Activated CD8-positive, alpha-beta memory T cell treated with anti-CD3 and anti-CD28 coated beads for 1 hour (primary cell): ENCODE measurements at places on chromosomes 3 and 15.

DNA sequence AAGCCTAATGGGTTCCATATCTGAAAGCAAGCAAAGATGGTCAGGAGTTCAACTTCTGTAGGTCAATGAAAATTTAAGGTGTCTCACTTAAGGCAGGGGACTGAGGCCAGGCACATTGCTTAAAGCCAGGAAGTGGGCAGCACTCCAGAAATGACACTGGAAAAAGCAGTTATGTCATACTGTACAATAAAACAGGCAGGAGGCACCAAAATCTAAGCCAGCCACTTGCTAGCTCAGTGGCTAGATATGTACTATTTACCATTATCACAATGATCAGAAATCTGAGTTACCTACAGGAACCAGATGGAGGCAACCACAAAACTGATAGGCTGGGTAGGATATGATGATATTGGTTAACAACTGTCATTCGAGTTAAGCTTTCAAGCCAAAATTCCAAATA lies 57.3 kb downstream of the FRMD5 start:
- no peak for DNase-seq

- DNase-seq = no peak
Measured at GRCh38 chr3:58441514-58442450, 8.2 kb upstream of the PDHB start.

DNA sequence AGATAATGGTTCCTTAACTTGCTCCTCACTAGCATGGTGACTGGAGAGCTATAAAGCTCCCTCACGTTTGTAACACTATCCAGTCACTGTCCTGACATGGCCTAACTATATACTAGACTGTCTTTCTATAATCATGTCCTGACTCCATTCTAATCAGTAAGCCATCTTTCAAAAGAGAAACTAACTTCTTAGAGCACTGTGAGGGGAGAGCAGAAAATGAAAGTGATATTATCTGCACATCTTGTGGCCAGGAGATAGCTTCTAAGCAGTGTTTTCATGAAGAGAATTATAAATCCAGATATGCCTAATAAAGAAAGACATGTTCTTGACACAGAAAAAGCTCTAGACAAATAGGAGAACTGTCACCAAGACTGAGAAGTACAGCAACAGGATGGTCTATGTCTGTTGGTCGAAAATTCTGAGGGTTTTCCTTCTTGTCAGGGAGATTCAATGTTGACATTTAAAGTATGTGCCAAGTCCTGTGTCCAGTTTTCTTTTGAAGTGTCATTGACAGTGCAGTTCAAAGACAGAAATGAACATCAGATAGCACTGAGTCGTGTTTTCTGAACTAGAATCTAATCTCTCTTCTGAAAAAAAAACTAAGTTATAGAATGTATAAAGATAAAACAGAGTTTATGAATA lies 230.6 kb upstream of the PEX5L start:
- DNase-seq = no peak

GRCh38 chr15:42608110-42608531 lies 32.7 kb downstream of the STARD9 start:
- no peak for DNase-seq
